ENCODE measurements at places on chromosomes 11 and 22. TPM values are rescaled to one million over a fixed set of nuclear protein-coding genes. Genes with fewer than 3 reads are reported as not detected.
A peak's percentile ranks its signal among the peaks of the same experiment; 100 is the strongest.

- DNase-seq: no peak
Measured at GRCh38 chr11:118216621-118217481, 8.0 kb downstream of the JAML start.

DNA sequence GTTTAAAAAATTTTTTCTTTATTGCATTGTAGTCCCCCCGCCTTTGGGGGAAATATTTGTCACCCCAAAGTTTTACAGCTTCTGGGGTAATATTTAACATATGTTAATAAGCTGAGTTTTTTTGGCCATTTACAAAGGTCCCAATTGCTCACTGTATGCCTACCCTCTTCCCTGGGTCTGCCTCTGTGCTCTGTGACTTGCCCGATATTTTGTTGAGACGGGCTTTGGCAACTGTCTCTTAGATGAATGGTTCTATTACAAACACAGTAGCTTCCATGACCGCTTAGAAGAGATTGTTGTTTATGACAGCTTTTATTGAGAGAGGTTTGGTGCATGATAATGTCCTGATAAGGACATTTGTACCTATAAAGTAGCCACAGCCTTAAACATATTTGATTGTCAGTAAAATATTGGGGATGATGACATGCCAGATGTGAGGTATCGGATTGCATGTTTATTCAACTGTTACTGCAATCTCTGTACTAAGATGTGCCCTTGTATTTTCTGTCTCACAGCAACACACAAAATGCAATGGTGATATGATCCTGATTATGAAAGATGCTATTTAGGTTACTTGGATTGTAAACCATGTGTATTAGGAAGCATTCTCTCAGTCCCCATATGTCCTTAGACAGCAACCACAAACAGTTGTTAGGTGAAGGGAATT is 103.1 kb downstream of the TEAD1 start:
- no peak for DNase-seq

GRCh38 chr11:134978388-134979088 is 566.5 kb upstream of the B3GAT1 start:
- no peak for DNase-seq

OR56A1 gene
- not detected for total RNA-seq

PIH1D2 gene
- 5.5 TPM for total RNA-seq

P2RY2 gene
- total RNA-seq: 7.8 TPM

ANKK1 gene
- 0.14 TPM for total RNA-seq

DNA sequence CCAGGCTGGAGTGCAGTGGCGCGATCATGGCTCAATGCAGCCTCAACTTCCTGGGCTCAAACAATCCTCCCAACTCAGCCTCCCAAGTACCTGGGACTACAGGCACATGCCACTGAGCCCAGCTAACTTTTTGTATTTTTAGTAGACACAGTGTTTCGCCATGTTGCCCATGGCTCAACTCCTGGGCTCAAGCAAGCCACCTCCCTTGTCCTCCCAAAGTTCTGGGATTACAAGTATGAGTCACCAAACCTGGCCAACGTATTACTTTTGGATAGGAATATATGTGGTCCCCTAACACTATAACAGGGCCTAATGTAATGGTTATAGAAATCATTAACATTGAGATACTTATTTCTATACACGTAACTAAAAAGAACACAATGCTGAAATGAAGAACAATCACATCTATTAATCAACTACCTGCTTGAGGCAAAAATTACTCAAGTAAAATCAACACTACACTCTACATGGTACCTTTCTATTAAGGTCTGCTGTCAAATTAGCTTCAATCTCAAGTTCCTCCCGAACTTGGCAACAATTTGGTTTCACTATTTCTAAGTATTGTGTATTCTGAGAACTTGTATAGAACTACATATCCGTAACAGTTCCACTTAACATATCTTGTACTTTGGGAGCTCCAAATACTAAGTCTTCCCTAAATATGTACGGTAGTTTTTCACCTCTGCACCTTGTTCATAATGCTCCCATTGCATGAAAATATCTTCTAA is 124.9 kb downstream of the FCHSD2 start:
- no peak for DNase-seq

FADS1 gene
- 54.6 TPM for total RNA-seq

DNA sequence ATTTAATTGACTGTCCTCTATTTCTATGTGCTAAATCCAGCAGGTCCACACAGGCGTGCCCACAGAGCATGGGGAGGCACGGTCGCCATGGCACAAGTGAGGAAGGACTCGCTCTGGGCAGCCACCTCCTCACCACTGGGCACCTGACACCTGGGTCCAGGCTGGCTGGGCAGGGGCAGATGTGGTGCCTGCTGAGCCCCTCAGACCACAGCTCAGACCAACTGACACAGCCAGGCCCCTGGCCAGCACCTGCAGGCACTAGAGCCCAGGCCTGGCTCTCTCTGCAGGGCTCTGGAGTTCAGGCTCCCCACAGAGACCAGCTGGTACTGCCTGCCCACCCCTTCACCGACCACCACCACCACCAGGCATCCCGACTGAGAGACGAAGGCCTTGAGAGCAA is 27.9 kb downstream of the LINC01488 start:
- DNase-seq: peak; percentile 59

PGR gene
- 4.2 TPM for total RNA-seq

C11orf97 gene
- total RNA-seq: 13.8 TPM
